NCI-H1436 (cell line): ENCODE measurements at places on chromosomes 12 and 14.

DNA sequence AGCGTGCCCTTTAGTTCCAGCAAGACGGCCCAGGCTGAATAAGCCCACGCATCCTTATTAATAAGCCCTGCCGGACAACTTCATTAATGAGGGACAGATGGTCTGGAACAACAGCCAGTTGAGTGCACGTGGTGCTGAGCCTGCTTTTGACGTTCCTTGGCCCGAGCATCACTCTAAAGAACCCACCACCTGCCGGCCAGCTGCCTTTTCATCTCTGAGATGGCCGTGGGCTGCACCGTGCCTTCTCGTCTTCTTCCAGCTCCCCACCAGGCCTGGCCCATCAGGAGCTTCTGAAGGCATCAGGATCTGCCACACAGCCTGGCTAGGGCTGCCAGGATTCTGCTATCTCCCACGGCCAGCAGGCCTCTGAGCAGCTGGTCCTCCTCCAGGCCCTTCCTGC lies 80.0 kb downstream of the AACS start:
- DNase-seq, result no peak

DNA sequence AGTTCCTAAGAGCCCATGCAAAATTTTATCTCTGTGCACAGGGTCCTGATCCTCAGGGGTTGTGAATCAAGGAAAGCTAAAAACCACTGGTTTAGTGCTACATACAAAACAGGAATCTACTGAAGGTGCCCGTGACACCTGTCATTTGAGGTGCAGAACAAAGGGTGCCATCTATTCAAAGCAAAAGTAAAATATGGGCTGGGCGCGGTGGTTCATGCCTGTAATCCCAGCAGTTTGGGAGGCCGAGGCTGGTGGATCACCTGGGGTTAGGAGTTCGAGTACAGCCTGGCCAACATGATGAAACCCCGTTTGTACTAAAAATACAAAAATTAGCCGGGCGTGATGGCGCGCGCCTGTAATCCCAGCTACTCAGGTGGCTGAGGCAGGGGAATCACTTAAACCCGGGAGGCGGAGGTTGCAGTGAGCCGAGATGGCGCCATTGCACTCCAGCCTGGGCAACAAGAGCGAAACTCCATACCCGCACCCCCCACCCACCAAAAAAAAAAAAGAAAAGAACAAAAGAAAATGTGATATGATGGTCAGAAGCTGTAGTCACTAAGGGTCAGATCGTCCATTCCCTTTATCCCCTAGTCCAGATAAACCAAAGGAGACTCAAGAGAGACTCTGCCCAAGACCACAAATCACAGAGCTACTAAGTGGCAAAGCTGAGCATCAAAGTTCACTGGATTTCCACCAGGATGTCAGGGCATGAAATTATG lies 3.4 kb downstream of the PPTC7 start:
- no peak for DNase-seq

DNA sequence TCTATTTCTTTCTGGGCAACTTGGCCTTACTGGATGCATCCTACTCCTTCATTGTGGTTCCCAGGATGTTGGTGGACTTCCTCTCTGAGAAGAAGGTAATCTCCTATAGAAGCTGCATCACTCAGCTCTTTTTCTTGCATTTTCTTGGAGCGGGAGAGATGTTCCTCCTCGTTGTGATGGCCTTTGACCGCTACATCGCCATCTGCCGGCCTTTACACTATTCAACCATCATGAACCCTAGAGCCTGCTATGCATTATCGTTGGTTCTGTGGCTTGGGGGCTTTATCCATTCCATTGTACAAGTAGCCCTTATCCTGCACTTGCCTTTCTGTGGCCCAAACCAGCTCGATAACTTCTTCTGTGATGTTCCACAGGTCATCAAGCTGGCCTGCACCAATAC lies 5.3 kb downstream of the OR4N5 start:
- no peak for DNase-seq

- DNase-seq, result no peak
Measured at GRCh38 chr12:92943482-92944250, 14.6 kb upstream of the EEA1 start.

GRCh38 chr12:13487326-13487725 lies 290.8 kb downstream of the EMP1 start:
- DNase-seq, result no peak

DNA sequence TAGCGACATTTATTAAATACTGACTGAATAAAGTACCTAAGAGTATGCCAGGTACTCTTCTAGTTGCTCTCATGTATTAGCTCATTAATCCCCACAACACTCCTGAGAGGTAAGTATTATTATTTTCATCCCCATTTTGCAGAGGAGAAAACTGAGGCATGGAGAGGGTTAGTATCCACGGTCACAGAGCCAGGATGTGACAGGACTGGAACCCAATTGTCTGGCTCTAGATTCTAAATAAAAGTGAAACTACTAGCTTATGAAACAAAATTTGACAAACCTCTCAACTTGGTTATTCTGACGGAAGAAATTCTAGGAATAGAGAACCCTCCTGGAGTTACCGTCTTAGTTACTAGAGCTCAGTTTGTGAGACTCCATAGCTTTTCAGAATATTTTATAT lies 112.2 kb downstream of the CHST11 start:
- DNase-seq, result no peak

DNA sequence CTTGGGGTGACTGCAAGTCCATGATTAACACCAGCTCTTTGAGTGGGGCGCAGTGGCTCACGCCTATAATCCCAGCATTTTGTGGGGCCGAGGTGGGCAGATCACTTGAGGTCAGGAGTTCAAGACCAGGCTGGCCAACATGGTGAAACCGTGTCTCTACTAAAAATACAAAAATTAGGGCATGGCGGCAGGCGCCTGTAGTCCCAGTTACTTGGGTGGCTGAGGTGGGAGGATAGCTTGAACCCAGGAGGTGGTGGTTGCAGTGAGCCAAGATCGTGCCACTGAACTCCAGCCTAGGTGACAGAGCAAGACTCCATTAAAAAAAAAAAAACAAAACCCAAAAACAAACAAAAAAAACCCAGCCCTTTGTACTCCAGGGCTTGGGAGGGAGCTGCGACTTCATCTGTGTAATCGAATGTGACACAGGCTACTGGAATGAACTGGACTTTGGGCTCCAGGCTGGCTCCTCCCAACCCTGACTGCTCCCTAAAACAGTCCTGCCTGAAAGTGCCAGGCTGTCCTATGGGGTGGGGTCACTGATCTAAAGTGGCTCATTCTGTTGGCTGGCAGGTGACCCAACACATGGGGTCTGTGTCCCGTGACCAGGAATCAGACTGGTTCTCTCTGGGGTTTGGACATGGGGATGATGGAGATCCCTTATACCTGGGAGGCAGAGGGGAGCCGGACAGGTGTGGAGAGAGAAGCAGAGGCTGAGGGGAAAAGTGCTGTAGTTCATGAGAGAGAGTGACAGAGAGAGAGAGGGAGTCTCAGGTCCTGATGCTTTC lies 9.3 kb upstream of the C12orf43 start:
- DNase-seq, result no peak

- DNase-seq, result no peak
Measured at GRCh38 chr12:22919883-22920282, 294.9 kb downstream of the ETNK1 start.

GRCh38 chr12:46470036-46470627 lies 97.6 kb upstream of the SLC38A2 start:
- DNase-seq, result no peak

GRCh38 chr12:89238593-89238992 lies 113.7 kb downstream of the DUSP6 start:
- DNase-seq, result no peak

DNA sequence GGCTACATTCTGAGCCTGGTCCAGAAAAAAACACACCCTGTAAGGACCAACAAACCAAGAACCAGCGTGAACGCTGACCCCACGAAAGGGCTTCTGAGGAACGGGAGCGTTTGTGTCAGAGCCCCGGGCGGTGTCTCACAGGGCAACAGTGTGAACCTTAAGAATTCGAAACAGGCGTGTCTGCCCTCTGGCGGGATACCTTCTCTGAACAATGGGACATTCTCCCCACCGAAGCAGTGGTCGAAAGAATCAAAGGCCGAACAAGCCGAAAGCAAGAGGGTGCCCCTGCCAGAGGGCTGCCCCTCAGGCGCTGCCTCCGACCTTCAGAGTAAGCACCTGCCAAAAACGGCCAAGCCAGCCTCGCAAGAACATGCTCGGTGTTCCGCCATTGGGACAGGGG lies 7.9 kb downstream of the DACT1 start:
- DNase-seq, result no peak

- no peak for DNase-seq
Measured at GRCh38 chr12:21350975-21351374, 16.3 kb upstream of the SLCO1A2 start.

DNA sequence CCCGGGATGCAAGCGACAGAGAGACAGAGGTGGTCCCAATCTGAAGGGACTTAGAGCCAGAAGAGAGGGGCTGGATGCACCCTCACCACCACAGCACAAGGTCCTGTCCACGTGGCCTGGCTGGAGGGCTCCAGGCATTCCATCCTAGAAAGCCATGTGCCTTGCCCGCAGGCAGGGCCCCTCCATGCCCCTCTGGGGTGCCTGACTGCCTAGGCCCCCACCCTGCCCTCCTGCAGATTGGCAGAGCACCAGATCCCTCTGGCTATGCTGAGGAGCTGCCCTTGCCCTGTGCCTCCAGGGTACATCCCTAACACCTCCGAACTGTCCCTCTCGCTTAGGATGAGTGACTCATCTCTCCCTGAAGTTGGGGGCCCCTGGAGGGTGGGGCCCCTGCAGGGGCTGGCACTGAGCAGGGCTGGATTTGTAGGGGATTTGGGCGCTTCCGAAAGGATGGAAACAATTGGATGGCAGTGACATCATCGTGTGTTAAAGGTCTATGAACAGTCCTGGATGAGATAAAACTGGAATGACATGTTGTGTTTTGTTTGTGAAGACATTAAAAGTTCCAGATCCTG lies 50.9 kb downstream of the CHGA start:
- DNase-seq, result no peak

GRCh38 chr12:101946233-101946611 lies 68.8 kb downstream of the DRAM1 start:
- no peak for DNase-seq

GRCh38 chr14:100775831-100776591 lies 49.3 kb downstream of the DLK1 start:
- DNase-seq, result no peak

- no peak for DNase-seq
Measured at GRCh38 chr12:75660107-75660530, 148.7 kb upstream of the KRR1 start.

- DNase-seq, result no peak
Measured at GRCh38 chr12:49730568-49731101, 10.7 kb upstream of the TMBIM6 start.

GRCh38 chr12:108722463-108722862 lies 8.9 kb downstream of the CORO1C start:
- DNase-seq, result no peak
